ENCODE measurements at places on chromosomes 4 and X.
A peak's percentile ranks its signal among the peaks of the same experiment; 100 is the strongest.

- no peak for DNase-seq
Observed at GRCh38 chrX:20352504-20352903, 85.8 kb upstream of the RPS6KA3 start.

DNA sequence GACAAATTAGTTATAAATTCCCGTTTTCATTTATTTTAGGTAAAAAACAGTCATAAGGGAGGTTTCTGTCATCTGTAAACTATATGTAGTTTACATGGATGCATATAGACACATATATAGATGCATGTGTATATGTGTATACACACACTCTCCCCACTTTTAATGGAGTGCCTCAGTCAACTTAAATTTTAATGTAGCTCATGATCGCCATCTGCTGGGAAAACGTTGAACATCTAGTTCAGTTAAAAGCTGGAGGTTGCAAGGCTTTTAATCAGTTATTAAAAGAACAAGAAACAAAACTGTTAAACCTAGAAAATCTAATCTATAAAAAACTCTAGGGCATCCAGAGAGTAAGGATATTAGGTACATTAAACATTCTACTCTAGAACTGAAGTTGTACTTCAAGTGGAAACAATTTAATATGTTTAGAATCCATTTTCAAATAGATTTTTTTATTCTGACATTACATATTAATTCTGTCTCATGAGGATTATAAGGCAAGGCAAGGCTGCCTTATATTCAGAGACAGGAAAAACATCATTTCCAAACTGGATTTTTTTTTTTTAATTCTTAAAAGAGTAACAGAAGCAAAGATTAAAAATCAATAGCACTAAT lies 122.6 kb downstream of the SHISA3 start:
- peak; percentile 52 for DNase-seq

- DNase-seq: no peak
Observed at GRCh38 chr4:105057370-105058105, 89.1 kb upstream of the TET2 start.

GRCh38 chrX:155900765-155901164 lies 19.6 kb downstream of the VAMP7 start:
- DNase-seq: no peak

DNA sequence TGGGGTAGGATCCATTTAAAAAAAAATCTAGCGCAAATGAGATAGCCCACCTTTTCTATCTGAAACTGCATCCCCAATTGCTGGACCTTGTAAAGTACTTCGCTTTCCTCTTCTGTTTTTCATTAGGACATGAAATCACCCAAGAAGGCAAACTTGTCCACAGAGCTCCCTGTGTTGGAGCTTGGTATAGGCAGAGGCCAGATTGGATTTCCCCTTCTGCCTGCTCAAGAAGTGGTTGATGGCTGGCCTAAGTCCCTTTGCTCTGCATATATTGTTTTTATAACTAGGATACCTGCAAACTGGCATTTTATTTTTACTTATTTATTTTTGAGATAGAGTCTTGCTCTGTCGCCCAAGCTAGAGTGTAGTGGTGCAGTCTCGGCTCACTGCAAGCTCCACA lies 28.4 kb downstream of the RNF4 start:
- no peak for DNase-seq

GRCh38 chr4:21769404-21770147 lies 179.0 kb downstream of the KCNIP4 start:
- peak; percentile 61 for DNase-seq

DNA sequence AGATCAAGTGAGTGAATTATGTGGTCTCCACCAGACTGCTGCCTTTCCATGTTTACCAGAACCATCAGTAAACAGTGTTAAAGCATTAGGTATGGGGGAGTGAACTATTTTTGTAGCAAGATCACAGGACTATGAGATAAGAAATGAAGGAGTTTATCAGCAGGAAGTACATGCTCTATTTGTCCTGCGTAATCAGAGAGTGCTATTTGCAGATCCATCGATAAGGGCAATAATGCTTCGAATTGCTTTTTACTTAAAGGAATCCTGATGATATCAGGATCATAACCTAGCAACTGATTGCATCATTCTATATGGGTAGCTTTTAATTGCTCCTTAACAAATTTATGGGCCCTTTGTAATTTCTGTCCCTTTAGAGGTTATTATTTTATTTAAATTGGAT lies 57.1 kb downstream of the RBM46 start:
- DNase-seq: no peak

GRCh38 chr4:164440199-164440598 lies 313.7 kb upstream of the SMIM31 start:
- DNase-seq: peak; percentile 45

- DNase-seq: no peak
Observed at GRCh38 chrX:101450085-101450484, 35.2 kb upstream of the ARMCX4 start.

DNA sequence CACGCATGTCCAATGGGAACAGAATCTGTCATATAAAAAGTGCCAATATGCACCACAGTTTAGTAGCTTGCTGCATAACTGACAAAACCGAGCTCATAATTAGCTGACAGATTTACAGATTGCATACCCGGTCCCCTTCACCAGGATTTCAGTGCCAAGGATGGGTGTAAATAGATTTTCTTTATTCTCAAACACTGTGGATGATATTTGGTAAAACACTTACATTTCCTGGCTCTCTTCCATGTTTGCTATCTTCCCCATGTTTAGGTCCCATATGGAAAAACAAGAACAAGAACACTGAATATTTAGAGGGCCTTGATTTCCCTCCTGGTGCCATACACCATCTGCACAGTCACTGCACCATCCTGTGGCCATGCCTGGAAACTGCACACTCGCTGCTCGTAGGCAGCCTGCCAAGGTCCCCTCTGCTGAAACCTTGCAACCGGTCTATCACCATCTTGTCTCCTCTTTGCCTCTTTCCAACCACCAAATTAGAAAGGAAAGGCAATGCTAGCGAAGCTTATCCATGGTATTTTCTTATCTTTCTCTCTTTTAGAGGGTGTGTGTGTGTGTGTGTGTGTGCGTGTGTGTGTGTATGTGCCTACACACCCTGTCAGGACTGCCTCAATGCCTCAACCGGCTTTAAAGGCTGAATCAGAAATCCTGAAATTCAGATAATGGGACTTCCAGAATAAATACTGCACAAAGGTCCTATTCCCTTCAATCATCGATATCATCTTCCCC lies 124.2 kb upstream of the MBNL3 start:
- DNase-seq: peak; percentile 23

- DNase-seq: peak; percentile 52
Observed at GRCh38 chr4:87068583-87069021, 133.8 kb downstream of the AFF1 start.

DNA sequence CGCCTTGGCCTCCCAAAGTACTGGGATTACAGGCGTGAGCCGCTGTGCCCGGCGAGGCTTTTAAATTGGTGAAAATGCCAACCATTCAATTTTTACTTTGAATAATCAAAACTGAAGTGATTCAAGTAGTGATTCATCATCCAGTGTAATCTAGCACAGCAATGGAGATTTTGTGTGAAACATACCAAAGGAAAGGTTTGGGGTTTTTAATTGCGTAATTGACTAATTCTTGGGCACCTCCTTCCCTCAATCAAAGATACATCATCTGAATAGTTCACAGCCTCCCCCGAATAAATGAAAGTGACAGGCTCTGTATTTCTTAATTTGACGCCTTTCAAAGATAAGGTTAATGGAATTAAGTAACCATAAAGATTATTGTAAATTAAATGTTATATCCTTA lies 69.0 kb downstream of the DMD start:
- DNase-seq: no peak

DNA sequence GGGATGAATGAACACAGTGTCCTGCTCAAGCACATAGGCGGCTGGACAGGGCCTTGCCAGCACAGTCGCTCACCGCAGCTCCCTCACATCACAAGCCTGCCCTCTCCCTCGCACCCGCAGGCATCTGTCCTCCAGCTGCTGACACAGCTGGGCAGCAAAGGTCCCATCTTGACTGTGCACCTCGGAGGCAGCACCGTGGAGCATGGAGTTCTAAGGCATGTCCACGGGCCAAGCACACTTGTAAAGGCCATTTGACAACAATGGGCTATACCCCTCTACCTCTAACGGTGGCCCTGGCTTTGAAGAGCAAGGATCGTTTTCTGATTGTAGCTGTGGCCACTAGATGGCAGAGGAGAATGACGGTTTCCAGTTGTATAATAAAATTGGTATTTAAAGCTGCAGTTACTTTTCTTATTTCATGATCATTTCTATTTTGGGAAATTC lies 53.8 kb downstream of the APLN start:
- no peak for DNase-seq

DNA sequence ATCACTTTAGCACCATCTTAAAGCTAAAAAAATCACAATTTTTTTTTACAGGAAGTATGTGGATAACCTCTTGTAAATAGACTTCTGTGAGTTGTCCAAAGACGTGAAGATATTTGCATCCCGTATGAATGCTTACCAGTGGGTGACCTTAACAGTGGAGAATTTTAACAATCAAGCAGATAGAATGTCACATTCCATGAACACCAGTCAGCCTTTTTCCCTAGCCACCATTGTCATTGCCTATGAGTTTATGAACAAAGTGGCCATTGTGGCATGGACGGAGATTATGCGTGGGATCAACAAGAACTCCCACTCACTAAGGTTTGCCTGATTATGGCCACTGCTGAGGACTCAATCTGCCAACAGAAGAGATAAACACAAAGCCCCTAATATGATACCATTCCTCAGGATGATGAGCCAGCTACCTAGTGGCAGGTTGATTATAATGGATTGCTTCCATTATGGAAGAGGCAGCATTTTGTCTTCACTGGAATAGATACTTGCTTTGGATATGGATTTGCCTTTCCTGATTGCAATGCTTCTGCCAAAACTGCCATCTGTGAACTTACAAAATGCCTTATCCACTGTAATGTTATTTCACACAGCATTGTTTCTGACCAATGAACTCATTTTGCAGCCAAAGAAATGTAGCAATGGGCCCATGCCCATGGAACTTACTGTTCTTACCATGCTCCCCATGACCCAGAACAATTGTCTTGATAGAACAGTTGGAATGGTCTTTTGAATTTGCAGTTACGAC lies 830.9 kb upstream of the NDST4 start:
- no peak for DNase-seq

- DNase-seq: no peak
Observed at GRCh38 chr4:2806390-2807355, 13.8 kb downstream of the SH3BP2 start.

DNA sequence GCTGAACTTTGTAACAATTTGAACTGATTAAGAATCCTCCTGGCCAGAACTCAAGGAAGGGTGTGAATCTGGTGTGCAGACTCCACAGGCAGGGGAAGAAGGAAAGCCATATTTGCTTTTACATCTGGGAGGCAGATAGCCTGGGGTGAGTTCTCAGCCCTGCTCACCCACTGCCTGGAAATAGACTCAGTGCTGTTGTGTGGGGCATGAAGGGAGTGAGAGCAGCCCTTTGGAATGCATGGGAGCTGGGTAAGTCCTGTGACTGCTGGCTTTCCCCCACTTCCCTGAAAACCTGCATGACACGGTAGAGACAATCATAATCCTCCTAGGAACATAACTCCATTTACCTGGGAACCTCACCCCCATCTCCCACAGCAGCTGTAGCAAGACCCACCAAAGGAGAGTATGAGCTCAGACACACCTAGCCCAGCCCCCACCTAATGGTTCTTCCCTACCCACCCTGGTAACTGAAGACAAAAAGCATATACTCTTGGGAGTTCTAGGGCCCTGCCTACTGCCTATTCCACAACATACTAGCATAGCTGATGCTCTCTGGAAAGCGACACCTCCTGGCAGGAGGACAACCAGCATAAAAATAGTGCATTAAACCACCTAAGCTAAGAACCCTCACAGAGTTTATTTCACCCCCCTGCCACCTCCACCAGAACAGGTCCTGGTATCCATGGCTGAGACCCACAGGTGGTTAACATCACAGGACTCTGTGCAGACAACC lies 59.3 kb upstream of the UBQLN2 start:
- DNase-seq: no peak

DNA sequence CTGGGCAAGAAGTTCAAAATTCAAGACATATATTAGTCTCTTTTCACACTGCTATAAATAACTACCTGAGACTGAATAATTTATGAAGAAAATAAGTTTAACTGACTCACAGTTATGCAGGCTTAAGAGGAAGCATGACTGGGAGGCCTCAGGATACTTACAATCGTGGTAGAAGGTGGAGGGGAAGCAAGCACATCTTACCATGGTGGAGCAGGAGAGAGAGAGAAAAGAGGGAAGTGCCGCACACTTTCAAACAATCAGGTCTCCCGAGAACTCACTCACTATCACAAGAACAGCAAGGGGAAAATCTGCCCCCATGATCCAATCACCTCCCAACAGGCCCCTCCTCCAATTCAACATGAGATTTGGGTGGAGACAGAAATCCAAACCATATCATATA lies 273.3 kb upstream of the RASGEF1B start:
- DNase-seq: no peak

DNA sequence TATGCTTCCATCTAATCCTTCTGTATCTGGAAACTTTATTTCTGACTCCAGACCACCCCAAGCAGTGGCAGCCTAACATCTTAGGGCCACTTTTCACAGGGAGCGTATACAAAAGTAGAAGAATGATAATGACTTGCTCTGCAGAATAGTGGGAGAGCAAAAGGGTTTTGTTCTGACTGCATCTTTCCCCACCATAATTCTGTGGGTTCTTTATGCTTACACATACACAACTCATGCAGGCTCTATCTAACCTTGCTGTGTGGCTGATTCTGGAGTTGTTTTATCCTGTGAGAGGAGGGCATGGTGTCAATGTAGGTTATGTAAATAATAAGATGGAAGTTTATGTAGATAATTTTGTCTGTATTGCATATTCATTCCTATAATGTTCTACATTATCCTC lies 42.4 kb upstream of the NDNF start:
- no peak for DNase-seq

DNA sequence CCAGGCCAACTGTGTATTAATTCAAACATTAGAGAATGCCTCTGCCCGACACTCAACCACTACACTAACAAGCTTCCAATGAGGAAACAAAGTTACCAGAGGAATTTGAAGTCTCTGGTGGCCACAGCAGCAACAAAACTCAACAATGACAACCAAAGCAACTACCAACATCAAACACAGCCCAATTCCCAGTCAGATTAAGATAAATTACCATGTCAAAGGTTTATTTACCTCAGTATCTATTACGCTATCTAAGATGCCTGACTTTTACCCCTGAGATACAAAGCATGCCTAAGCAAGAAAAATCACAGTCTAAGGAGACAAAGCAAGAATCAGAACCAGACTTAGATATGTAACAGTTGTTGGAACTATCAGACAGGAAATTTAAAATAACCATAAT lies 230.1 kb upstream of the FTHL17 start:
- DNase-seq: no peak

- no peak for DNase-seq
Observed at GRCh38 chr4:106323119-106323518, 6.8 kb downstream of the AIMP1 start.

Measured in fibroblast of upper back skin (primary cell).